ENCODE measurements at places on chromosomes 1 and 21. TPM values are rescaled to one million over a fixed set of nuclear protein-coding genes. Genes with fewer than 3 reads are reported as not detected.

ANP32E gene
- 56.5 TPM for total RNA-seq

AKNAD1 gene
- total RNA-seq: 7.2 TPM

GRCh38 chr1:200488375-200489165, 78.7 kb upstream of the ZNF281 start:
- no peaks in the 10 kb centered on the region for H3K36me3 ChIP-seq
- DNase-seq: peak; percentile 91
- no peak overlapping the region for H3K4me3 ChIP-seq
- no peaks in the 10 kb centered on the region for H3K27me3 ChIP-seq
- H3K27ac ChIP-seq: no peak overlapping the region
- H3K4me1 ChIP-seq: peaks cover 22% of the 10 kb centered on the region

DNA sequence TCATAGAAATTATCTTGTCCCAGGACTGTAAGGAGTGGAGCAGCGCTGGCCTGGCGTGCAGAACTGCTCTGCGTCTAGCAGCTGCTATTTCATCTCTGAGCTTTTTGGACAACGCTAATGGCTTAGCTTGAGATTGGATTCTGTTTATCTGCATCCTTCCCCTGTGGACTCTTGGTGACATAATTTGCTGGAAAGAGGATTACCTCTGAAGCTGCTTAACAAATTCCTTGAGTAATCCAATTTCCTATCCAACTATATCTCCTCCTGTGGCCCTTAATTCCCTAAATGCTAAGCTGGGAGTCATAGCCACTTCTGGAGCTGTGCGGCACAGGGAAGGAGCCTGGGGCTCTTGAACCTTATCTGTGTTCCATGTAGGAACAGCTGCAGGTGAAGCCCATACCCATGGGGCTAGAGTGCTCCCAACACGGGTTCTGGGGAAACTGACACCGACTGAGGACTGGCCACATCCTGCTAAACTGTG, 43.2 kb downstream of the IL6R start:
- no peak overlapping the region for H3K27ac ChIP-seq
- H3K27me3 ChIP-seq: no peaks in the 10 kb centered on the region

BRDT gene
- total RNA-seq: not detected

CREG1 gene
- total RNA-seq: 154 TPM

DNA sequence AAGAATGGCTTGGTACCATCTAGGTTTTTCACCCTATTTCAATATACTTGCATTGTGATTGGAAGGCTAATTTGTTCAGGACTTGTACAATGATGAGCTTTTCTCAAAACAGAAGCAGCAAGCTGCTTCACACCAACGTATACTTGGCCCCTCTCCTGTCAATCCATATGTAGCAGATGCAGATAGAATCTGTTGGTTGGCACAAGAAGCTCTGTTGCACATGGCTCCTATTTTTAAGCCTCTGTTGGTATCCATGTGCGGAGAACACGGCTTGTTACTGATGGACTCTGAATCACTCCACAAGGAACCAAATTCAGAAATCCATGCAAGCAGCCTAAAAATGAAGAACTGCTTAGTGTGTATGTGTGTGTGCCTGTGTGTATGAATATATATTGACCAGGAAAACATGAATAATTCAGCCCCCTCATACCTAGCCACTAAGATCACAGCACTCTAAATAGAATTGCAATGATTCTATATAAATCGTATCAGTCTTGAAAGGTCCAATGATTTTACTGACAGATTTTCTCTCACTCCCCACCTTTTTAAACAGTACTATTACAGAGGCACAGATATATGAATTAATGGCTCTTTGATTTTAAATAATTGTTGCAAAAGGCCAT, 258.4 kb upstream of the DPYD start:
- no peaks in the 10 kb centered on the region for H3K4me1 ChIP-seq
- no peak for DNase-seq
- H3K4me3 ChIP-seq: no peak overlapping the region
- H3K36me3 ChIP-seq: no peaks in the 10 kb centered on the region

DNA sequence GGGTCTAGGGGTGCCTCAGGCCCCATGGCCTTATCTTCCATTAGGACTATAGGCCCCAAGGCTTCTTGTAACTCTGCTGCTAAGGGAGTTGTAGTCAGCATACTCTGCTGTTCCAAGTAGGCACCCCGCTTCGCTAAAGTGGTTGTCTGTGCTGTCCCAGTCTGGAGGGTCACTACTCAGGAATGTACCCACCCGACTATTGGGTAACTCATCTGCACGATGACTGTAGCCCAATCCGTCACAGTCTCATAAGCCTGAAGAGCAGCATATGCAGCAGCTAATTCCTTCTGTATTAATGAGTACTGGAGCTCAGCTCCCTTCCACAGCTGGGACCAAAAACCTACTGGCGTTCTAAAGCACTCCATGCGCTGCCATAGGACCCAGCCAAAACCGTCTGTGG, 111.0 kb downstream of the GDAP2 start:
- DNase-seq: no peak
- H3K4me3 ChIP-seq: no peak overlapping the region
- H3K36me3 ChIP-seq: no peaks in the 10 kb centered on the region

DNA sequence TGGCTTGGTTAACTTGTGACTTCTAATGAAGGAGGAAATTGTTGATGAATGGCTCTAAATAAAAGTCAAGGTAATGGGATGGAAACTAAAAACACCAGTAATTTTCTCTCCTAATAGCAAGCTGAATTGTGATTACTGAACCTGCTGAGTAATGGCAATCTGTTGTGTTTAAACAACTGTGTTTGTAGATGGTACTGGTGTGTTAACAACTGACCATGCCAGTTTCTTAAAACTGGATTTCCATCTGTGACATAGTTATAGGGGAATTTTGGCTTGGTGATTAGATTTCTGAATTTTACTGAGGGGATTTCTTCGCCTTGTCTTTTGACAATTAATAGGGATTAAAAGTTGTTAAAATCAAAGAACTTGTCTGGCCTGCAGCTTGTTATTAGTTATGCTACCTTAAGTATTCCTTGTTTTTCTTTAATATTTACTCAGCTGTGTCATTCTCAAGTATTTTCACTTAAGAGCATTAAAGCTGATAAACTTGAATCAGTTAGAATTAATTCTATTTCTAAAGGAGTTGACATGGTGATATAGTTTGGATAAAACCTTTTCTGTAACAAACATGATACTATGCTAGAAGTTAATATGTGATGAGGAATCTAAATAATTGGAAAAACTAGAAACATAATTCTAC, 7.9 kb upstream of the ERO1B start:
- H3K27me3 ChIP-seq: peaks cover 8% of the 10 kb centered on the region
- H3K36me3 ChIP-seq: no peaks in the 10 kb centered on the region
- H3K4me1 ChIP-seq: no peaks in the 10 kb centered on the region
- no peak for DNase-seq

DNA sequence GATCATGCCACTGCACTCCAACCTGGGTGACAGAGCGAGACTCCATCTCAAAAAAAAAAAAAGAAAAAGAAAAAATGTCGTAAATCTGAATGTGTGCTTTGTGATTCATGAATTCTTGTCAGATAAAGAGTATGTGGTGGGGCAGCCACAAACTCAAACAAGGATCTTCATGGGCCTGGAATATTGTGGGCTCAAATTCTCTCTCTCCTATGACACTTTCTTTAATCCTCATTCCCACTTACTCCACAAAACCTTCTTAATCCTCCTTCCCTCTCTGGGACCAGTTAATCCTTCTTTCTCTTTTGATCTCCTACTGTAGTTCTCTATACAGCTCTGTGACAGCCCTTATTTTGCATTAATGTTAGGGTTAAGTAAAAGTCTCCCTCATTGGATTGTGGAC, 112.3 kb downstream of the AK5 start:
- H3K27ac ChIP-seq: no peak overlapping the region
- no peak for DNase-seq
- peaks cover 17% of the 10 kb centered on the region for H3K27me3 ChIP-seq
- H3K36me3 ChIP-seq: no peaks in the 10 kb centered on the region
- no peak overlapping the region for H3K4me3 ChIP-seq

DNA sequence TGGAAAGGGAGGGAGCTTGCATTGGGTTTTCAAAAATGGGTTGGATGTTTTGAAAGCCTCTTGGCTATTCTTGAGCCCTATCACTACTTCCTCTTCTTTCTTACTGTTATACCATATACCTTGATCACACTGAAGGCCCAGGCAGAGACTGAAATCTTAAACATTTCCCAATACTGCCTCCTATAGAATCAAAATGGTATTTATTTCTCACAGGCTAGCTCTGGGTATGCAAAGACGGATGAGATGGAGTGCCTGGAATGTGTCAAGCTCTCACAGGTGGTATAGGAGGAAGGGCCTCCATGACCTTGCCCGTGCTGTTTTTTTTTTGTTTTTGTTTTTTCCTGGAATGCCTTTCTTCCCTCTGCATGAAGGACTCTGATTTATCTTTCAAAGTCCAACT, 268.4 kb upstream of the USP24 start:
- H3K36me3 ChIP-seq: no peaks in the 10 kb centered on the region
- no peak for DNase-seq
- H3K27me3 ChIP-seq: no peaks in the 10 kb centered on the region
- no peak overlapping the region for H3K4me3 ChIP-seq
- no peaks in the 10 kb centered on the region for H3K4me1 ChIP-seq

GRCh38 chr1:201603613-201604232, 64.8 kb downstream of the NAV1 start:
- H3K36me3 ChIP-seq: no peaks in the 10 kb centered on the region
- H3K4me3 ChIP-seq: no peak overlapping the region
- no peak overlapping the region for H3K27ac ChIP-seq
- DNase-seq: peak; percentile 56
- H3K4me1 ChIP-seq: peaks cover 28% of the 10 kb centered on the region

DNA sequence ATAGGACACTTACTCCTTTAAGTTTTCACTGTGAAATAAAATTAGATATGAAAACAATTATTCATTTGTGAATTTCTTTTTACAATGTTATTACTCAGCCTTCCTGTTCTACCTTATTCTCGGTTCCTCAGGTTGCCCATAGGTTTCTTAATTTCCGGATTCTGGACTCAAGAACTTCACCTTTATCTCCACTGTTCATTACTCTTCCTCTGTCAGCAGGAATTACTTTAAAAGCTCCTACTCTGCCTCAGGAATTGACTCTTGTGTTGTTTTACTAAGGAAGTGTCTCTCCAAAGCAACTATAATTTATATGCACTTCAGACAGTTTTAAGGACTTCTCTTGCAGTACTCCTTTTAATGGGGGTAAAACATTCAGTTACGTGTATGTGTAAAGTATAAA, 123.8 kb downstream of the OSBPL9 start:
- no peak overlapping the region for H3K4me3 ChIP-seq
- H3K36me3 ChIP-seq: no peaks in the 10 kb centered on the region
- H3K27ac ChIP-seq: no peak overlapping the region
- peaks cover 28% of the 10 kb centered on the region for H3K4me1 ChIP-seq
- no peak for DNase-seq

DNA sequence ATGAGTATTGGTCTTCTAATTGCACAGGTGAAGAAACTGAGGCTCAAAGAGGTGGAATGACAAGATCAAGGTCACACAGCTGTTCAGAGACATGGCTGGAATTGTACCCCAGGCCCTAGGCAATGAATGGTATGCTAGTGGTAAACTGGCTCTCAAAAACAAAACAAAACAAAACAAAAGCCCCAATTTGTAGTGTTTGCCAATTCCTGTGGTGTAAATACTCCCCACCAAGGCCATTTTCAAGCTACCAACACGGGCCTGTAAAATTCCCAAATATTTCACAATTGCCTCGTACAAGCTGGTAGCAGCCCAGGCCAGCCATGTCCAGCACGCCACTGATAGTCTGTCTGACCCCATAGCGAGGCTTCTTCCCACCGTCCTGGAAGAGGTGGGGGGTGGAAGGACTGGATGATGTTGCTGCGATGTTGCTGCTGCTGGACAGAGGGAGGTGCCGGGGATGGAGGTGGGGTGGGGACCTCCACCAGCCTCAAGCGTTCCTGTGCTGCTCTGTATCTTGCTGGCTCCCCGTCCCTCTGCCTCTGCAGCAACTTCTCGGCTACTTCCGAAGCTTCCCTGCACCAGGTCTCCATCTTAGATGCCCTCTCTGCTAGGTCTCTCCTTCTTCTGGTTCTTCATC, 62.2 kb upstream of the RUNX3 start:
- H3K27me3 ChIP-seq: peaks cover 53% of the 10 kb centered on the region
- H3K27ac ChIP-seq: no peak overlapping the region
- peaks cover 4% of the 10 kb centered on the region for H3K36me3 ChIP-seq
- H3K4me1 ChIP-seq: no peaks in the 10 kb centered on the region

SAMSN1 gene
- 6.8 TPM for total RNA-seq

DNA sequence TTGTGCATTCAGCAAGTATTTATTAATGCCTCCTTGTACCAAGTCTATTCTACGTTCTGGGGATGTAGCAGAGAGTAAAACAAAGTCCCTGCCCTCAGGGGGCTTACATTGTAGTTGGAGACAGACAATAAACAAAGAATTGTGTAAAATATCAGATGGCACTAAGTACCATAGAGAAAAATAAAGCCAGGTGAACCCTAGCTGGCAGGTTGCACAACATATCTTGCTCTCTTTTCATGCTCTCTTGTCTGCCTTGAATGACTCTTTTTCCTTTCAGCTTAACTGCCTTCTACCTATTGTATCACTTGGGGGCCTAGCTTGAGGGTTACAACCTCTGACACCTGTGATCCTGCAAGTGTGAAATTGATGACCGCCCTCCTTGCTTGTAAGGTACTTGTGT, 20.7 kb upstream of the FASLG start:
- no peaks in the 10 kb centered on the region for H3K27me3 ChIP-seq
- peak overlapping the region; percentile 53 for H3K4me3 ChIP-seq

DNA sequence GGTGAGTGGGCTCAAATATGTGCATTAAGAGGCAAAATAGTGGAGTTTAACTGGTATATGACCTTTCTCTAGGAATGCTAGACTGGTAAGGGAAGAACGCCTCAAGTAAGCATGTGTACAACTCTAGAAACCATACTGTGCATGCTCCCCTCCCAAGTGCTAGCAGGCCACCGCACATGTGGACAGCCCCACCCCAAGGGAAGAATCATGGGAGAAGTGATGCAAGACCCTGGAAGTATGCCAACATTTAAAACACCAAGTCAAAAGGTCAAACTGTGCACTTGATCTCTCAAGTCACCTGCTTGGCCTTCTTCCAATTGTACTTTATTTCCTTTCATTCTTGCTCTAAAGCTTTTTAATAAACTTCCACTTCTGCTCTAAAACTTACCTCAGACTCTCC, 120.4 kb downstream of the WDR3 start:
- H3K36me3 ChIP-seq: no peaks in the 10 kb centered on the region
- no peak overlapping the region for H3K4me3 ChIP-seq
- peak; percentile 13 for DNase-seq

DNA sequence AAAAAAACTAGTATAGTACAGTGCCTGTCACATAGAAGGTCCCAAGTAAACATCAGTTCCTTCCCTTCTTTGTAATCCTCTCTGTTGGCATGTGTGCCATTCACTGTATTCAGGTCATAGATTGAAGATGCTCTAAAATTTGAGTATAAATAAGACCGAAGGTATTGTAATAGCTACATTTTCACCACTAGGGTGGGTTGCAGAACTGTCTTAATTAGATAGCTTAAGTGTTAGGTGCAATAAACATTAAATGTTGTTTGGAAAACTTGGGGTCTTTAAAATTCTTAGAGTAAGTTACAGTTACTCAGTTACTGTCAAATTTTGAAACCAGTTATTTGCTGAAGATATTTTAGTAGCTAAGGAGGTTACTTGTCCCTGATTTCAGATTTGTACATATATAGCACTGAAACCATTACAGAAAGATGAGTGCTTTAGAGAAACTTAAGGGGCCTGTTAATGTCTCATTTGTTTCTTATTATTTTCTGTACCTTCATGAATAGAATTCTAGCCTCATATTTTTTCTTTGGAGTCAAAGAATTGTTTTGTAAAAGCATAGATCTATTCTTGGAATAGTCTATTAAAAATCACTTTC, 24.3 kb downstream of the PER3 start:
- H3K36me3 ChIP-seq: no peaks in the 10 kb centered on the region
- H3K4me3 ChIP-seq: no peak overlapping the region
- H3K27me3 ChIP-seq: no peaks in the 10 kb centered on the region
- H3K4me1 ChIP-seq: no peaks in the 10 kb centered on the region

GRCh38 chr1:154730259-154730658, 122.3 kb upstream of the ADAR start:
- peak; percentile 62 for DNase-seq
- no peak overlapping the region for H3K4me3 ChIP-seq
- H3K4me1 ChIP-seq: no peaks in the 10 kb centered on the region
- peaks cover 12% of the 10 kb centered on the region for H3K27me3 ChIP-seq
- no peak overlapping the region for H3K27ac ChIP-seq

All from MCF 10A (cell line).